ENCODE measurements at places on chromosomes 7 and 10. TPM values are rescaled to one million over a fixed set of nuclear protein-coding genes. Genes with fewer than 3 reads are reported as not detected.

DNA sequence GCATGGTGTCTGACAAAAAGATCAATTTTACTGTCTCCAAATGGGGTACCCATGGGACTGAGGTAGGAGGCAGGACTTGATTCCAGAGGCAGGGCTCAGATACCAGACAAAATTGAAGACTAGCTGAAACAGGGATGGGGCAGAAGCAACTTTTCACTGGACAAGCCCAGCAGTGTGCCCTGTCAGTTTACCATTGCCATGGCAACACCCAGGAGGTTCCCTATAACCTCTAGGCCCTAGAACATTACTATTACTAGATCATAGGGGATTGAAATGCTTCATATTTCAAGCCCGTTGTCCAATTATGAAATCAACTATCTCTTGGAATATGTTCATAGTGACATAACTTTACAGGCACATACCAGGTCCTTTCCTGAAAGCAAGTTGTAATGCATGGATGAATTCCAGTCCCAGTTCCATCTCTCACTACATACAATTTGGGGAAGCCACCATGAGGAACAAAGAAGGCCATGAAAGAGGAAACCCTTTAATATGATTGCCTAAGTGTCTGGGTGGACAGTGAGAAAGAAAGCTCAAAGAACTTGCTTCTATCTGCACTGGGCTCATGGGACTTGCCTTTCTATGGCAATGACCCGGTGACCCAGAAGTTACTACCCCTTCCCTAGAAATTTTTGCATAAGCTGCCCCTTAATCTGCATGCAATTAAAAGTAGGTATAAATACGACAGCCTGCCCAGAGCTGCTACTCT is 557.9 kb downstream of the KCNMA1 start:
- no peaks in the 10 kb centered on the region for H3K4me1 ChIP-seq
- no peak overlapping the region for H3K4me3 ChIP-seq
- no peak for DNase-seq
- H3K27me3 ChIP-seq = no peaks in the 10 kb centered on the region
- no peak overlapping the region for H3K27ac ChIP-seq

DNA sequence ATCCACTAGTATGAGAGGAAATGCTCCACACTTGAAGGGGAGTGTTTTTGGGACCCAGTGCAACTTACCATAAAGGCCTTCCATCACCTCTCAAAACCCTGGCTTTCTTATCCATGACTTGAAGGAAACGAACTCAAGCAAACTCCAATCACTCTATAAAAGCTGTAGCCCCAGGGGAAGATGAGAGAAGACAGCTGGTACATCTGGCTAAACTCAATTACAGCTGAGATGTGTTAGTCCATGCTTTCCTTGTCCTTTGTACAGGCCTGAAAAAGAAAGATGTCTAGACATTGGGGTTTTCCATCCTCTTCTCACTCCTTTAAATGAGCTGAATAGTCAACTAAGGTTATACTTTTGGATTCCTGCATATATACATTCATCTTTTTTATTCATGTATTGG is 89.5 kb upstream of the ANKRD30A start:
- H3K4me1 ChIP-seq = no peaks in the 10 kb centered on the region
- no peaks in the 10 kb centered on the region for H3K36me3 ChIP-seq
- no peak overlapping the region for H3K27ac ChIP-seq
- no peak overlapping the region for H3K4me3 ChIP-seq

DNA sequence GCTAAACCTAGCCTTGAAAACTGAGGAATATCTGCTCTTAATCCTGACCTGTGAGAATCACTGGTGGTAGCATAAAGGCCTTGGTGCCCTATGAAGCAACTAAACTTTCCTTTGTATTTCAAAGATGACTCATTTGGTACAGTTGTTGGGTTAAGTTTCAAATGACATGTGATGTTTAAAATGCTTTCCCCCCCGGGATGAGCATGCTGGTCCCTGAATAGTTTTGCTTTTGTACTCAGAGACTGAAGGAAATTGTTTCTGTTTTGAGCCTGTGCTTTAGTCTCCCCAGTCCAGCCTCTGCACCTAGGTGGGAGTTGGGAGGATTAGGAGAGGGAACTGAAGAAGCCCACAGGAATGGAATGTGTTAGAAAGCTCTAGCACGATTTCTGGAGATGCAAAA is 258.9 kb upstream of the NPY start:
- no peaks in the 10 kb centered on the region for H3K27me3 ChIP-seq
- H3K4me3 ChIP-seq = no peak overlapping the region
- H3K36me3 ChIP-seq = no peaks in the 10 kb centered on the region

DNA sequence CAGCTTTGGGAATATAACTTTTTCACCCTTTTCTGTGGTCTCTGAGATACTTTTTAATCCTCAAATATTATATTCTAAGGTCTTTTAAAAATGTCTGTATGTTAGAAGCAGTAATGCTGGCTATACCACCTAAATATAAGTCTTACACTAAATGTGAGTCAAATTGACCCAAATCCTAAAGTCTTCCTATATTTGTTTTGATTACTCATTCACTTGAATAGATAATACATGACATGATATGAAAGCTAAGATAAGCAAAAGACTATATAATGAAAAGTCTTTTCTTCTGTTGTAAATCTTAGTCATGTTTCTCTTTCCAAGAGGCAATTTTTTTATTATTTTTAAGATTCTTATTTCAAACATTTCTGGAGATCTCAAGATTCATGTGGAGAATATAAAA is 64.2 kb downstream of the HDAC9 start:
- no peak for DNase-seq
- no peak overlapping the region for H3K4me3 ChIP-seq
- no peak overlapping the region for H3K27ac ChIP-seq
- H3K36me3 ChIP-seq = peaks cover 16% of the 10 kb centered on the region
- no peaks in the 10 kb centered on the region for H3K27me3 ChIP-seq
- peaks cover 21% of the 10 kb centered on the region for H3K4me1 ChIP-seq

DNA sequence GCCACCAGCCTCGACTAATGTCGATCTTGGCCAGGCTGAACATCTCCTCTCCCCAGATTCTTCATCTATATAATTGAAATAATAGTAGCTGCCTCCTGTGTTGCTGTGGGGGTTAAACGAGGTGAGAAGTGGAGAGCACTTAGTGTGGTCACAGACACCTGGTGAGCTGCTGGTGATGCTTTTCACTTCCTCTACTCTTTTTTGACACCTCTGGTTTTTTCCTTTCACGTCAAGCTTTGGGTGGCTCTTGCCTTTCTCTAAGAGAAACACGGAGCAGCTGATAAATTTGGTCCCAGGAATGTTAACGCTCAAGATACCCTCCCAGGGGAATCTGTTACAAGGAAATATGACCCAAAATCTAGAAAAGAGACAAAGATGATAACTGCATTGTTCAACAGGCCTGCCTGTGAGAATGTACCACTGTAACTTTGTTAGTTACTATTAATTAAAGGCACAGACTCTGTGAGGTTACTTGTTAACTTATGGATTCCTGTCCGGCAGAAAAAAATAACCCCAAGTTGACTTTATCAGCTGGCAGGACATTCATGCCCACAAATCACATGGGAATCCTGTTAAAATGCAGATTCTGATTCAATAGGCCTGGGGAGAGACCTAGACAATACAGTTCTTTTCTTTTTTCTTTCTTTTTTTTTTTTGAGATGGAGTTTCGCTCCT is 9.5 kb upstream of the NPFFR1 start:
- no peaks in the 10 kb centered on the region for H3K27me3 ChIP-seq
- H3K36me3 ChIP-seq = no peaks in the 10 kb centered on the region
- H3K4me1 ChIP-seq = peaks cover 20% of the 10 kb centered on the region
- H3K27ac ChIP-seq = no peak overlapping the region
- H3K4me3 ChIP-seq = no peak overlapping the region
- DNase-seq = no peak

DNA sequence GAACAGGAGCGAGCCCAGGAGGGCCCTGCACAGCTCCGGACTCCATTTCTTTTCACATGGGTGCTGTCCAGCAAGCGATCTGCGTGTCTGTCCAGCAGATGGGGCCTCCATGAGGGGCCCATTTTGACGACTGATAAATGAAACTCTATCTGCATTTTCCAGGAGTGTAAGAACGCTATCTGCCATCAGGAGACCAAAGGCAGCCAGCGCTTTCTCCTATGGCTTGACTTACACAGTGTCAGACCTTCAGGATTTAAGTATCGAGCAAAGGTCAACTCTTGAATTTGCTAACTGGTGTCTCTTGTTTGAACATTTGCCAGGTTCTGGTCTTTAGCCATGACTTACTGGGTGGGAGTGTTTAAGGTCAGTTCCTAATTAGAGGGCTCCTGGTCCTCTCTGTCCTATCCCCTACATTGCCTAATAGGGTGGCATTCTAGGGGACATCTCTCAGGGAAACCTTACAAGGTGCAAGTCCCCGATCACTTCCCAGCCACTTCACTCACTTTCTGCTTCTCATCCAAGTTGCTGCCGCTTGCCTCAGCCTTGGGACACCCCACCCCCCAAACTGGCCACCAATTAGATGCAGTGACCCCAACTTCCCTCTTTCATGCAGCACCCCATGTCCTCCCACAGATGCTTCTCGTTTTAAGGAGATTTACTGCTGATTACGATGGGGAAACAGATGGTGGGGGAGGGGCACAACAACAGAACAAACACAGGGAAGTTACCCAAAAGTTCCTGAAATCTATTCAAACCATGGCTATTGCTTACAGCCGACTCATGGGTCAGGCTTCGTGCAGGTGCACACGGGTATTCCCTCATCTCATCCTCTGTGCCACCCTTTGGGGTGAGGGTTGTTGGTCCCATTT is 20.0 kb downstream of the VSIR start:
- H3K27ac ChIP-seq = no peak overlapping the region
- no peaks in the 10 kb centered on the region for H3K27me3 ChIP-seq
- H3K4me3 ChIP-seq = no peak overlapping the region
- H3K4me1 ChIP-seq = no peaks in the 10 kb centered on the region
- peaks cover 14% of the 10 kb centered on the region for H3K36me3 ChIP-seq
- DNase-seq = no peak

The ECHDC3 gene
- 15.3 TPM for total RNA-seq

DNA sequence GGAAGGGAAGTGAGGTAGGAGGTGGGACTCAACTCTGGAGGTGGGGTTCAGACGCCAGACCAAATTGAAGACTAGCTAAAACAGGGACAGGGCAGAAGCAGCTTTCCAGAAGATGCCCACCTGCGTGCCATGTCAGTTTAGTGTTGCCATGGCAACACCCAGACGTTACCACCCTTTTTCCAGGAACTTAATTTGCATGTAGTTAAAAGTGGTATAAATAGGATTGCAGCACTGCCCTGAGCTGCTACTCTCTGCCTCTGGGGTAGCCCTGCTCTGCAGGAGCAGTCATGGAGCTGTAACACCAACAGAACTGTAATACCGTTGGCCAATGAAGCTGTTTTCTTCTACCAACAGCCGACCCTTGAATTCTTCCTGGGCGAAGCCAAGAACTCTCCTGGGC is 93.8 kb downstream of the PRKCQ start:
- no peak for DNase-seq
- H3K27me3 ChIP-seq = peaks cover 4% of the 10 kb centered on the region
- no peaks in the 10 kb centered on the region for H3K36me3 ChIP-seq
- H3K27ac ChIP-seq = no peak overlapping the region
